Urinary bladder (tissue), 4 donors: ENCODE measurements at places on chromosomes 1 and 21.

- DNase-seq: no peak
Measured at GRCh38 chr1:242784084-242784483, 259.6 kb upstream of the PLD5 start.

DNA sequence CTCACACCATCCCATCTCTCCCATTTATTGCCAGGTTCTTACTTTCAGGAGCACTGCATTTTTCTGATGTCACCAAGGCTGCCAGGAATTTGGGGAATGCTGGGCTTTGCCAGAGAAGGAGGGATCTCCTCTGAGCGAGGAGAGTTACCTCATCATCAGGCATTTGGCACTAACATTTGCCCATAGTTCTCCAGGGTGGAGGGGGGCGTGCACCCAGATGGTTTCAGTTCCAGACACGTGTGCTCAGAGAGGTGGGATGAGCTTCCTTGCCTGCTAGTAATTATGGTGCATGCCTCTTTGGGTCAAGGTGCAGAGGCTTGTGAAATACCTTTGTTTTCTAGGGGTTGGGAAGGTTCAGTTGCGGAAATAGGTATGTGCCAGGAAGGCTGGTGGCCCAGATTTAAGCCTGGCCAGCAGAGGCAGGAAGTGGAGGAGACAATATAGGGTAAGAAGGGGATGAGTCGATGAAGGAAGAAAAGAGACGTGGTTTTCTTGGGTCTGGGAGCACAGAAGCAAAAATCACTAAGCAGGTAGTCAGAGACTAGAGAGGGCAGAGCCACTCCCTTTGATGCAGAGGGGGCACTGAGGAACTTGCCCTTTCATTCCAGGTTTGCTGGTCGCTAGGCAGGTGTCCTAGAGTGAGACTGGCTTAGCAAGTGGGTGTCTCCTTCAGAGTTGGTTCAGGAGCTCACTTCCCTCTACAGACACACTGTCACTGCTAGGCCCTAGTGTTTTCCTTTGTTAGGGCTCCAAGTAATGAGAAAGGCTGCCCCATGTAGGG lies 7.2 kb downstream of the TUFT1 start:
- no peak for DNase-seq

DNA sequence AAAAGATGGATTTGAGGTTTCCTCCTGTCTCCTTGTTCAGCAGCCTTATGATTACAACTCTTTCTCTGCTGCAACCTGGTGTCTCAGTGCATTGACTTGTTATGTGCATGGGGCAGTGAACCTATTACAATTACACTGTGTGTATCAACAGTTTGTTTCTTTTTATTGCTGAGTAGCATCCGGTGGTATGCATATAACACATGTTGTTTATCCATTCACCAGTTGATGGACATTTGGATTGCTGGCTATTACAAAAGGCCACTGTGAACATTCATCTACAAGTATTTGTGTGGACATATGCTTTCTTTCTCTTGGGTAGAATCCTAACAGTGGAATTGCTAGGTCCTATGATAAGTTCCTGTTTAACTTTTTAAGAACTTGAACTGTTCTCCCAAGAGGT lies 65.9 kb downstream of the FMO4 start:
- no peak for DNase-seq

GRCh38 chr21:45109831-45110492 lies 35.6 kb downstream of the ADARB1 start:
- no peak for DNase-seq

DNA sequence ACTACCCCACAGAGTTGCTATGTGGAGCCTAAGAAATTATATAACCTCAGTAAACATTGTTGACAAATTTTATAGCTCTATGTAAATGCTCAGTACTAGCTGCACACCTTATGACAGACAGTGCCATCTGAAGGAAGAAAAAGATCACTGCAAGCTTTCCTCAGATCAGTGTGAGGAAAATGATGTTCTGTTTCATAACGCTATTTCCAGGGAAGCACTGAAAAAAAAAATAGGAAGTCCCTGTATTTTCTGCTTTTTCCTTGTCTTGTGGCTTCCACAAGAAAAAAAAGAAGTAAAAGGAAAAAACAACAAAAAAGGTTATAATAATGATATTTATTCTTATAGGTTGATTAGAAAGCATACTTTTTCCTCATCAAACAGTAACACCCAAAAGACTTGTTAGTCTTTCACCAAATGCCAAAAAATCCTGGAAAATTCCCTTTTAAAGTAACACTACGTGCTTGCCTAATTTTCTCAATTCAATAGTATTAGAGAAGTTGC lies 23.2 kb downstream of the LYST start:
- DNase-seq: no peak

- no peak for DNase-seq
Measured at GRCh38 chr1:211599250-211599649, 20.3 kb upstream of the SLC30A1 start.

GRCh38 chr1:215282557-215282956 lies 200.0 kb downstream of the KCNK2 start:
- DNase-seq: no peak
